Naive B cell (primary cell): ENCODE measurements at places on chromosomes 1 and 21. TPM values are rescaled to one million over a fixed set of nuclear protein-coding genes. Genes with fewer than 3 reads are reported as not detected.
A peak's percentile ranks its signal among the peaks of the same experiment; 100 is the strongest.

DNA sequence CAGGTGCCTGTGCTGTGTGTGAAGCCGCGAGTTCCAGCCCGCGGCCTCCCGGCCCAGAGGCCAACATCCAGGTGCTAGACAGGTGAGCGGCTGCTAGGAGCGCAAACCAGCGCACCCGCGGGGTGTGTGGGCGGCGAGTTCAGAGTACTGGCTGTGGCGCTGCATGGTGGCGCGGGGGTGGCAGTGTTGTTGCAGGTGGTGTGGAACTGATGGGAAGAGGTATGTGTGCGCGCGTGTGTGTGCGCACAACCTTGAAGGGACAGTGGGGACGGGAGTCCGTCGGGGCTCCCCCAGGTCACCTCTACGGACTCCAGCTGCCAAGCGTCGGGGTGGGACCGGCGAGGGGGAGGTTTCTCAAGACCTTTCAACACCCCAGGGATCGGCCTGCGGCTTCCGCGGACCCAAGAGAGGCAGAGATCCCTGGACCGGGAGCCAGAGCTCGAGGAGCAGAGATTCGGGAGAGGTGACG is 433 bp upstream of the DMBX1 start:
- peak overlapping the region; percentile 29 for H3K27ac ChIP-seq
- H3K4me3 ChIP-seq = peak overlapping the region; percentile 90
- peaks cover 91% of the 10 kb centered on the region for H3K27me3 ChIP-seq
- no peak for DNase-seq
- peaks cover 38% of the 10 kb centered on the region for H3K4me1 ChIP-seq

GRCh38 chr1:175744833-175745232 is 1.4 kb upstream of the TNR start:
- H3K4me1 ChIP-seq = peaks cover 6% of the 10 kb centered on the region
- H3K27me3 ChIP-seq = peaks cover 47% of the 10 kb centered on the region
- no peaks in the 10 kb centered on the region for H3K36me3 ChIP-seq
- no peak overlapping the region for H3K27ac ChIP-seq
- no peak for DNase-seq
- H3K4me3 ChIP-seq = no peak overlapping the region

DNA sequence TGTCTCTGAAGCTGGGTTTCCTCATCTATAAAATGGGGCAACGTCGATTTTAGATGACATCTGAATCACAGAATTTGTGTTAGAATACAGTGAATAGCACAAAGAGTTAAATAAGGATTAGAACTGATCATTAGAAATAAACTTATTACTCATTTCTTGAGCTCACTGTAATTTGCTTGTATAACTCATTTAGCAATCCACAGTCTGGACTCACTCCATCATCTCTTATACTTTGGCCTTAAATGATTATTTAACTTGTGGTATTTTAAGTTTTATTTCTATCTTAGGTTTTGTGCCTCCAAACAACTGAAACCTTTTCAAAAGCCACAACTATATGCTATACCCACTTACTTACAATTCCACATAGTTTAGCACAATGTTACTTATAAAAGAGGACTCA is 128.0 kb downstream of the CDC42BPA start:
- DNase-seq = no peak
- no peak overlapping the region for H3K27ac ChIP-seq
- peaks cover 10% of the 10 kb centered on the region for H3K27me3 ChIP-seq
- H3K4me3 ChIP-seq = no peak overlapping the region
- H3K4me1 ChIP-seq = no peaks in the 10 kb centered on the region

DNA sequence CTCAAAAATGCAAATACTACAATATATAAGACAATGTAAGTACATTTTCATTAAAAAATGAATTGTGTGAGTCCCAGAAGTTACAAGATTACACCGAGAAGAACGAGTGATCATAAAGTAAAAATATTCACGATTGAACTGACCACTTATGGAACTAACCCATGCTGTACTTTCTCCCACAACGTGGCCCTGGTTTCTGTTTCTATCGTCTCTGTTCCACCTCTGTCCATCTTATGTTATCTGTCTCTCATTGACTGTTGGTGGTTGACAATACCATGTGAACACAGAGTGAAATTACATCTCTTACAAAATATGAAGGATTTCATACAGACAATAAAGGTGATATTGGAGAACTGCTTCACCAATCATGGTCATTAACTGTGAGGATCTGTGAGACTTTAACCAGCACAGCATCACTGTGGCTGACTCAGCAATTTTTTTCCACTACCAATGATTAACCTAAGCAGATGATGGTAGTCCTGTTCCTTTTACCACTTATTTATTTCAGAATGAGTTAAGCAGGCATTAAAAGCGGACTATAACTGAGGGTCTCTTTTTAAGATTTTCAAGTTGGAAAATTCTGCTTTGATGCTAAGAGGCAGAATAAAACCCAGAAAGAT is 165.1 kb downstream of the TGFB2 start:
- H3K36me3 ChIP-seq = peaks cover 11% of the 10 kb centered on the region
- H3K4me3 ChIP-seq = no peak overlapping the region
- DNase-seq = no peak
- H3K4me1 ChIP-seq = no peaks in the 10 kb centered on the region

- no peak overlapping the region for H3K4me3 ChIP-seq
- no peak for DNase-seq
- peaks cover 34% of the 10 kb centered on the region for H3K27me3 ChIP-seq
- no peak overlapping the region for H3K27ac ChIP-seq
- H3K36me3 ChIP-seq = no peaks in the 10 kb centered on the region
- H3K4me1 ChIP-seq = peaks cover 18% of the 10 kb centered on the region
Observed at GRCh38 chr1:151825204-151825603, 6.4 kb downstream of the RORC start.

DNA sequence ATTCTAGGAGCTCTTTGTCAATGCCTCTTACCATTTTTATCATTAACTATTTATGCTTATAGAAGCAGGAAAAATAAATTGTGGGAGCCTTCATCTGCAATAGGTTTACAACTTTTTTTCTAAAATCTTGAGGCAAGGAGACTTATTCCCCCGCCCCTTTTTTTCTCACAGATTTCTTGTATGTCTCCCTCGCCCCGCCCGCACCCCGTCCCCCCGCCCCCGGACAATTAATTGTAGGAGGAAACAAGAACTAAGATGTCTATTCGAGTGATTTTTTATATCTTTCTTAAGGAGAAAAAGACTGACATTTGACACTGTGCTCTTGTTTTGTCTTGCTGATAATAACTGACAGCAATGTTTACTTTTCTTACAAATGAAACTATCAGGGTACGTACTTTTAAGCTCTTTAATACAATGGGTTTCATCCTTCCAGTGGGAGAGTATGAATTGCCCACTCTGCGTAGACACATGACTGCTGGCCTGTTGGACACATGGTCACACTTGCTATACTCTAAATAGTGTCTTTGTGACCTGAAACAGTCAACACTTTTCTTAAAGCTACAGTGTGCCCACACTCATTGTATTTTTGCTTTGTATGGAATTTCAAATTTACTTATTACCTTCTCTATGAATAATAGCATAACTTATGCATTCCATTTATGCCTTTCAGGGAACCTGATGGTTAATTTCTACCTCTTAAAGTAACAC is 1.5 kb upstream of the IVNS1ABP start:
- H3K4me1 ChIP-seq = peaks cover 29% of the 10 kb centered on the region
- H3K36me3 ChIP-seq = no peaks in the 10 kb centered on the region
- peak overlapping the region; percentile 99 for H3K4me3 ChIP-seq
- H3K27ac ChIP-seq = peak overlapping the region; percentile 98
- no peak for DNase-seq
- no peaks in the 10 kb centered on the region for H3K27me3 ChIP-seq

GRCh38 chr1:58714544-58714943 is 14.7 kb upstream of the MYSM1 start:
- no peak for DNase-seq
- H3K4me3 ChIP-seq = no peak overlapping the region
- H3K4me1 ChIP-seq = no peaks in the 10 kb centered on the region

- H3K27me3 ChIP-seq = peaks cover 48% of the 10 kb centered on the region
- DNase-seq = no peak
- H3K4me3 ChIP-seq = no peak overlapping the region
- H3K36me3 ChIP-seq = no peaks in the 10 kb centered on the region
- H3K27ac ChIP-seq = no peak overlapping the region
Observed at GRCh38 chr1:17527036-17527914, 12.2 kb upstream of the ARHGEF10L start.

- no peaks in the 10 kb centered on the region for H3K27me3 ChIP-seq
- no peak overlapping the region for H3K4me3 ChIP-seq
- no peak for DNase-seq
- H3K4me1 ChIP-seq = no peaks in the 10 kb centered on the region
Observed at GRCh38 chr1:117860896-117861610, 68.4 kb downstream of the GDAP2 start.

DNA sequence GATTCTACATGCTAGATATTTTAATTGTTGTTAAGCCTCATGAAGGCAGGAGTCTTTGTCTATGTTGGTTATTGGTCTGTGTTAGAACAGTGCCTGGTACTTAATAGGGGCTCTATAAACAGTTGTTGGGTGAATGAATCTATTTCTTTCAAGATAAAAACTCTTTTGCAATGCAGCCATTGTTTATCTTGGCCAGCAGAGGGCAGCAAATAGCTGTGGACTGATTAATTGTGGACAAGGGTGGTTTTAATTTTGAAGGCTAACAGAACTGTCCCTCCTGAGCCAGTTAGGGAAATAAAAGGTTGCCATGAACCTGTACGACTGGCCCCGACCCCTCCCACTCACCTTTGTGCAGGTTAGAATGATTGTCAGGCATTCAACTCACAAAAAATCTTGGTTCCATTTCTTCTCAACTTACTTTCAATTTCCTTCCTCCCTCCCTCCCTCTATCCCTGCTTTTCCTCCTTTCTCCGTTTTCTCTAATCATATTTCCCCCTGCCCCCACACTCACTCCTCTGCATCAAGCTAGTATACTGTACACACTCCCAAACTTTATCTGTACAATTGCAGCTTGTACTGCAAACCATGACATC is 66.3 kb upstream of the DIRAS3 start:
- peak; percentile 28 for DNase-seq
- H3K4me1 ChIP-seq = peaks cover 4% of the 10 kb centered on the region
- H3K36me3 ChIP-seq = no peaks in the 10 kb centered on the region
- H3K27me3 ChIP-seq = peaks cover 6% of the 10 kb centered on the region
- H3K4me3 ChIP-seq = no peak overlapping the region

DNA sequence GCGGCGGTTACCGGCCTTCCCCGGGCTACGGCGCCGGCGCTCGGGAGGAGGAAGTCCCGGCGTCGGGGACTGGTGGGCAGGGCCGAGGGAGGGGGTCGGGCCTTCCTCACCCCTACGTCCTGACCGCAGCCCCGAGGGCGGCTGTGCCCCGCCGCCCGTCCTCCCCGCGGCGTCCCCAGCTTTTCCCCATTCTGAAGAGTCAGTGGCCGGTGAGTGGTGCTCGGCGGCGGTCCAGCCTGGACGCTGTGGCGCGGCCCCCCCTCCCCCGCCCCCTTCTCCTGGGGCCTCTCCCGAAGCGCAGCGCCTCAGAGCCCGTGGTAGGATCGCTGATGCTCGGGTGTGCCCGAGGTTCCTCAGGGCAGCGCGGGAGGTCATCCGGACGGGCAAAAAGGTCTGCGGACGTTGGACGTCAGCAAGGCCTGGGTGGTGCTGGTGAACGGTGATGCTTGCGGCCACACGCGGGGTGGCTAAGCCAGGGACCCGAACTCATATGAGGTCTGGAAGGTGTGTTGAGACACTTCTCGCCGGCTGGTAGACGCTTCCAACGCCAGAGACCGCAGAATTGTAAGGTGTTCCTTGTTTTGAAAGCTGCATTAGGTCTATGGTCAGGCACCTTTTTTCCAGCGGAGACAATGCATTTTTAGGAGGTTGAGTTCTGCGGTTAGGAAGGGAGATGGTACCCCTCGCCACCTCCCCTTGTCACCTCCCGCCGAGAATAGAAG is 725 bp downstream of the SLC25A33 start:
- peak; percentile 75 for DNase-seq
- no peaks in the 10 kb centered on the region for H3K36me3 ChIP-seq
- H3K4me1 ChIP-seq = peaks cover 38% of the 10 kb centered on the region
- no peaks in the 10 kb centered on the region for H3K27me3 ChIP-seq
- peak overlapping the region; percentile 91 for H3K4me3 ChIP-seq

DNA sequence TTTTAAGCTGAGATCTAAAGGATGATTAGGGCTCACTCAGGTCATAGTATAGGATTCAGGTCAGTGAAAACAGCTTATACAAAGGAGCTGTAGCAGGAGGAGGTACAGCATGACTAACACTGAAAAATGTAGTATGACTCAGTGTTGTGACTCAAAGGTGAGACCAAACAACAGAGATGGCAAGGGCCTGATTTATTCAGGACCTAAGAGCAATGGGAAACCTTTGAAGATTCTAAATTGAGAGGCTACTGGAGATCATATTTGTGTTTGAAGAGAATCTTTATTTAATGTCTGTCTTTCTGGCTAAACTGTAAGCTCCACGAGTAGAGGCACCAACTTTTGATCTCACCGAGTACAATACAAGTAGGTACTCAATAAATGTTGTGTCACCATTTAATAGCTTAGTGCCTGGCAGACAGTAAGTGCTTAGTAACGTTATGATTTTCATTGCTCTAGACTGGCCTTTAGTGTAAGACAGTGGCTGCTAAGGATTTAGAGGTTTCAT is 43.5 kb downstream of the PRKAA2 start:
- H3K4me1 ChIP-seq = no peaks in the 10 kb centered on the region
- no peak overlapping the region for H3K27ac ChIP-seq
- H3K27me3 ChIP-seq = no peaks in the 10 kb centered on the region
- H3K4me3 ChIP-seq = no peak overlapping the region

- no peaks in the 10 kb centered on the region for H3K4me1 ChIP-seq
- no peak overlapping the region for H3K27ac ChIP-seq
- no peaks in the 10 kb centered on the region for H3K36me3 ChIP-seq
- H3K27me3 ChIP-seq = no peaks in the 10 kb centered on the region
- DNase-seq = no peak
Observed at GRCh38 chr1:56991576-56991975, 25.8 kb upstream of the C8B start.

DNA sequence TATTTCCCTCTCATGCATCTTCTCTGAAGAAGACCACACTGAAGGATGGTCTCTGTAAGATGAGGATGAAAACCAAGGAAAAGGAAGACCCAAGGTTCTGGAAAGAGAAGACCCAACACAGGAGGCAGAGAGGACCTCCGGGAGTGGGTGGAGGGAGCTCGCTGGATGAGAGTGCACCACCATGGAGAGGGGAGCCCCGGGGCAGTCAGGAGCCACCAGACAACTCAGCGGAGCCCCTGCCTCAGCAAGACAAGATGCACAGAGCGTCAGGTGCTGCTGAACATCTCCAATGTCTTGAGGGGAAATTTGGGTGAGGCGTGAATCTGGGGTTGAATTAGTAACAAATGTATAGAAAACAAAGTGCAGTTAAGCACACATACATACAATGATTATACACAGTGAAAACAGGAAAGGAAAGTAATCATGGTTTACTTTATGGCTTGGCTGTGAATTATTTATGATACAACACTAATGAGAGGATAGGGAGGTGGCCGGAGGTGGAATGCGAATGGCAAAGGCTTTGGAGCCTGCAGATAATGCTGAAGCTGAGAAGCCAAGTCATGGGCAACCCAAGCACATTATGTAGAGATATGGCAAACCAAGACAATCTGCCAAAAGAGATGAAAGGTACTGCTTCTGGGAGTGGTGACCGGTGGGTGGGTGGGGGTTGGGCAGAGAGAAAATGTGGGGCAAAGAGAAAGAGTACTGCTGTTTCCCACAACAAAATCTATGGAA is 80.4 kb upstream of the EDN2 start:
- H3K36me3 ChIP-seq = peaks cover 8% of the 10 kb centered on the region
- peaks cover 22% of the 10 kb centered on the region for H3K4me1 ChIP-seq
- no peaks in the 10 kb centered on the region for H3K27me3 ChIP-seq
- H3K4me3 ChIP-seq = no peak overlapping the region

RNU11 gene
- not detected for polyA plus RNA-seq

NR5A2 gene
- not detected for polyA plus RNA-seq

CSF3R gene
- polyA plus RNA-seq = 0.40 TPM

TOMM40L gene
- 4.4 TPM for polyA plus RNA-seq

TNFAIP8L2 gene
- polyA plus RNA-seq = 11.4 TPM
